ENCODE measurements at places on chromosomes 5 and 9. TPM values are rescaled to one million over a fixed set of nuclear protein-coding genes. Genes with fewer than 3 reads are reported as not detected.

DNA sequence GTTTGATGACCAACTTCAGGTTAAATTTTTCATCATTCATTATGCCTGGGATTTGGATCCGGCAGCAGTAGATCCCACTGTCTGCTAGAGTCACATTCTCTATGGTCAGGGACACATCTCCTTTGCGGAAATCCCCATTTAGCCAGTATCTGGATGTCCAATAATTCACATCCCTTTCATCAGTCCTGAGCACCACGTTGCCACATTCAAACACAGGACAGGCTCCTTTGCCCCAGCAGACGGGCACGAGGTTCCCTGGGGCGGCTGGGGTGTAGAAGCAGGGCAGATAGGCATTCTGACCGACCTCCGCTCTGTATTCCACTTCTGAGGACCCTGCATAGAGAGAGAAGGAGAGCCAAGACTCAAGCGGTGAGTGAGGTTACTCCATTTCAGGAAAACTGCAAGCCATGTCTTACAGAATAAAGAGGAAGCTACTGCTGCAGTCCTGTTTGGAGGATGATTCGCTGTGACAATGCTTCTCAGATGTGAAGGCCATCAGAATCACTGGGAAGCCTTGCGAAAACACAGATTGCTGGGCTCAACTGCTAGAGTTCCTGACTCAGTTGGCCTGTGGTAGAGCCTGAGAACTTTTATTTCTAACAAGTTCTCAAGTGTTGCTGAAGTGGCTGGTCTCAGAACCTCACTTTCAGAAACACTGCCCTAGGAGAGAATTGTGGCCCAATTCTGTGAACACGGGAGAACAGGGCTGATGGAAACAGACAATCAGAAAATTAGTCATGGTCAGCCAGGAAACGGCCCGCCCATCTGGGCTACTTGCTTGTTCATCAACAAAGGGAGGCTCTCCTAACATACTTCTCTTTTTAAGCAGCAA is 2.0 kb downstream of the HAVCR2 start:
- no peak for DNase-seq

DNA sequence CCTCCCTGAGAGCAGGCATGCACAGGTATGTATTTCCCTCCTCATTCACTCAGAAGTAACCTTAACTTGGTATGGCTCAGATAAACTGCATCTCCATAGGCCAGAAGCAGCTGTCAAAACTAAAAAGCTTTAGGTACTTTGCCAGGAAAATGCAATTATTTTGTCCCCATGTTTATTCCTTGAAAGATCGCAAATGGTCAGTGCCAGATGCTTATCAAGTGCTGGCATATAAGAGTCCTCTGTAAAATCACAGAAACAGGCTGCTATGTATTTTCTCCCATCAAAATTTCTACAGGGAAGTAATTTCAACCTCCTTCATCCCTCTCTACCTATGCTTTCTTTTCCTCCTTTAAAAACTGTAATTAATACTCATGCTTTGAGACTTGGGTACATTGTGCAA is 12.7 kb downstream of the PCDHAC2 start:
- DNase-seq: no peak

DNA sequence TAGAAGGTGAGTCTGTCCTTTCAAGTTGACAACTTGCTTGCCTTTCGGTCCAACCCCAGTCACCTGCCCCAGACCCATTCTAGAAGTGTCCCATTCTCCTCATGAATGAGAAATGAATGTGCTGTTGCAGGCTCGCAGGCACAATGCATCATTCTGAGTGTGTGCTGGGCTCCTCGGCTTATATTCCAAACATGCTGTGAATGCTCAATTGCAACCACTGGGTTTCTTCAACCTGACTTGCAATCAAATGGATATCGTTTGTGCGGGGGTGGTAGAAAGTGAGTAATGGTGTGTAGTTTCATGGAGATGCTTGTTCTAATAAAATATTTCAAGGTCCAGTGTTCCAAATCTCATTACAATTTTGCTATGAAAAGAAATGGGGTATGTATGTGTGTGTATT is 256.6 kb upstream of the IL12B start:
- DNase-seq: no peak

GRCh38 chr5:93723681-93724080 is 17.7 kb downstream of the POU5F2 start:
- no peak for DNase-seq

- no peak for DNase-seq
Measured at GRCh38 chr5:33341351-33341750, 99.4 kb upstream of the TARS1 start.

- no peak for DNase-seq
Measured at GRCh38 chr9:37640246-37640645, 10.5 kb upstream of the FRMPD1 start.

GRCh38 chr5:176897263-176897662 is 1.9 kb downstream of the HK3 start:
- DNase-seq: no peak

DNA sequence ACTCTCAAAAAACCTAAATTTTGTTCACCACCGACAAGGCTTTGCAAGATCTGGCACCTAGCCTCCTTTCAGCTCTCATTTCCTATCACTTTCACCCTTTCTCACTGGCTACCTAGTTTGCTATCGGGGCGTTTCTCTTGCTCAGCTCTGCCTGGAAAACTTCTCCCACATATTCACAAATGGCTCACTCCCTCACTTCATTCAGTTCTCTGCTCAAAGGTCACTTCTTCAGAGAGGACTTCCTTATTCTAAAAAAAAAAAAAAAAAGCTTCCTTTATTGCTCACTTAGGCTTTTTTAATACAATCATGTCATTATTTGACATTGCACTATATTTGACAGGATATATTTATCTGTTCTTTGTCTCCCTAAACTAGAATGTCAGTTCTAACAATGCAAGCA is 2.1 kb upstream of the SLC25A46 start:
- no peak for DNase-seq

DNA sequence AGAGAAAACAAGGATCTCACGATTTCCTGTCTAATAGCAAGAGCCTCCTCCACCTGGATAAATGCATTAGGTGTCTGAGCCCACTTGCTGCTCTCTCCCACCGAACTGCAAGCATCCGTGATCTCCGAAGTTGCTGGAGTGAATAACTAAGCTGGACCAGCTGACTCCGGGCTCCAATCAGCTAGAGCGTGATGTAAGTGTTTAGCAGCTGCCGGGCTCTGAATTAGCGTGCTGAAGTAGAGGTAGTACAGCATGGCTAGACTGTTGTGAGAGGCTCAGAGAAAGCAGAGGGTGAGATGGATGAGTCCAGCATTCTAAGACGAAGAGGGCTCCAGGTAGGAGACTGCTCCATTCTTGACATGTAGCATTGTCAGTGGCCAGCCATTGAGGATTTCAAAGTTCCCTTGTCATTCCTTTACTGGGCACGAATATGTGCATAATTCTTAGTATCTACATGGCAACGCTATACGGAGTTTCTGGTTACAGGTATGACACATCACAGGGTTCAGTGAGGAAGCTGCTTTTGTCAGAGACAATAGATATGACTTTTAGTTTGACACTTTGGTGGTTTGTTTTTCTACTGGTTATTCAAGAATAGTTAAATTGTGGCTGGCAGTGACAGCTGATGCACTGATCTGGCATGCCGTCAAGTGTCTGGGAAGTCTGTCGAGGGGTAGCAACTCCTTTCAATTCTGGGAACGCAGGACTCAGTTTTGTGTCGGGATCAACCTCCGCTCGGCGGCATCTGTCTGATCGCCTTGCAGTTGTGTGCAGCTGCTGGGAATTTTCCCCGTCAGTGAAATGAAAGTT is 232.6 kb downstream of the MAST4 start:
- DNase-seq: peak; percentile 46

- DNase-seq: no peak
Measured at GRCh38 chr9:136351252-136351800, 12.2 kb downstream of the DNLZ start.

DNA sequence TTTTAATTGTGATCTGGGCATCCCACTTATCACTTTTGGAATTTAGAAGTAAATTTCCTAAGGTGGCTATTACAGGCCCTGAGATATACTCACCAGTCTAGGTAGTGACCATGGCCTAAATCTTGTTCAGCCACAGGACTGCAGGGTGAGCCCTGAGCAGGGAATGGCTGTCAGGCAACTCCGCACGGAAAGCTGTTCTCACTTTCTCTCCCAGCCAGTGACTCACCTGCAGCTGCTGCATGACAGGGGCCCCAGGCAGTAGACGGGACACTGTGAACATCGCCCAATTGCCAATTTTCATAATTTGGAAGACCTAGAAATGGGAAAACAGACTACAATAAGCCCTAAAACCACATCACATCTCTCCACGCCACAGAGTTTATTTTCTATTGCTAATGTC is 69.6 kb upstream of the TAF1L start:
- DNase-seq: no peak

DNA sequence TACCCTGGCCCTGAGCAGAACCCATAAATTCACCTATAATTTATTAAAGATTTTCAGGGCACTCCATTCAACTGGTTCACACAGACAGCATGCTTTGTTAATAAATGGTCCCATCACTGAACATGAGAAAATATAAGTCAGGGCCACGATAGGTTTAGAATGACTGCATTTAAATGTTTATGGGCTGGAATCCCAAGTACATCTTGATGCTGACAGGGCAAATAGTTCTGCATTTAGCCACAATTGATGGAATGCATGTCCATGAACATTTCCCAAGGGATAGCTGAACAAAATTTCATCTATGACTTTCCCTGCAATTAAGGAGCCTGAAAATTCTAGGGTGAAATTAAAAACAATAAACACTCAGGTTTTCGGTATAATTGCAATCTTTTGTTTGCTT is 124.5 kb downstream of the CAAP1 start:
- no peak for DNase-seq

DNA sequence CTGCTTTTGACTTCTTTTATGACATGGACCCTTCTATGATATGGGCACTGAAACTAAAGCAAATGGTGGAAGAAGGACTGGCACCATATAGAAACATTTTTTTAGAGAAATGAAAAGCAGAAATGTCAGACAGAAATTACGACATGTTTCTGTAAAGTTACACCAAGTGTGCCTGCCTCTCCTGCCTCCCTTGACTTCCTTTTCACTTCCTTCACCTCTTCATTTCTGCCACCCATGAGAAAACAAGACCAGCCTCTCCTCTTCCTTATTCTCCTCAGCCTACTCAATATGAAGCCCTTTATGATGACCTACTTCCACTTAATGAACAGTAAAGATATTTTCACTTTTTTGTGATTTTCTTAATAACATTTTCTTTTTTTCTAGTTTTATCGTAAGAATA is 44.5 kb downstream of the ERCC6L2 start:
- DNase-seq: no peak

- no peak for DNase-seq
Measured at GRCh38 chr9:112496074-112496722, 9.6 kb downstream of the KIAA1958 start.

DNA sequence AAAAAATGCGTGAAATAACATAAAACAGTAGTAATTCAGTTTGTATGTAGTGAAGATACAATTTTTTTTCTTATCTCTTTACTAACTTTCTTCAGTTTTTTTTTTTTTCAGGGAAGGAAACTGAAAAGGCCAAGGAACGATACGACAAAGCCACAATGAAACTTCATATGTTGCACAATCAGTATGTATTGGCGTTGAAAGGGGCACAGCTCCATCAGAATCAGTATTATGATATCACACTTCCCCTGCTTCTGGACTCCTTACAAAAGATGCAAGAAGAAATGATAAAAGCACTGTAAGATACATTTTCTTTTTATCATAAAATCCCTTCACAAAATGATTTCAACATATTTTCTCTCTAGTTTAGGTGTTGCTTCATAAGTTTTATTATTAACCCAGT is 120.0 kb downstream of the FER start:
- DNase-seq: no peak

Gene PFN3
- total RNA-seq: not detected

Gene DND1
- 5.0 TPM for total RNA-seq
